ENCODE measurements at places on chromosomes 7 and 10.

- DNase-seq: peak; percentile 87
Observed at GRCh38 chr10:7525314-7526016, 114.6 kb upstream of the SFMBT2 start.

- DNase-seq: no peak
Observed at GRCh38 chr7:39075210-39075609, 97.5 kb downstream of the POU6F2 start.

DNA sequence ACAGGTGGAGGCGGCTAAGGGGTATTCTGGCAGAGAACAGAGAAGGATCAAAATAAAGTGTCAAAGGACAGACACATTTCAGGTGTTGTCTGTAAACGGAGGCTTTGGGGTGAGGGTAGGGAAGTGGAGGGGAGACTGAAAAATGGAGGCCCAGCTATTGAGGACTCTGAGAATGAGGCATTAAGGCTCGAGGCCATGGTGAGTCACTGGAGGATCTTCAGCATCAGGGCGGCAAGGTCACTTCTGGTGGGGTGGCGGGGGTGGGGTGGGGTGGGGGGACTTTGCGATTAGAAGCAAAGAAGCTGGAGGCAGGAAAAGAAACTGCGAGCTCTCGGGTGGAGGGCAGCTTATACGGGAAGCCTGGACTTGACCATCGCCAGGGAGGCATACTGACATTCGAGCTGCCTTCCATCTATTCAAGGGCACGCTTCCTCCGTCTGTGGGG is 58.4 kb upstream of the PCGF5 start:
- DNase-seq: peak; percentile 28

- DNase-seq: no peak
Observed at GRCh38 chr7:36310897-36311296, 78.8 kb upstream of the ANLN start.

- no peak for DNase-seq
Observed at GRCh38 chr10:350981-351501, 215.8 kb downstream of the ZMYND11 start.

- DNase-seq: no peak
Observed at GRCh38 chr7:143408686-143409561, at the start of gene EPHA1. EPHA1 (minus strand) TSS chr7:143408856; CDS start chr7:143408805, 51 bp downstream.

- no peak for DNase-seq
Observed at GRCh38 chr10:3195286-3195685, 22.7 kb upstream of the PITRM1 start.

DNA sequence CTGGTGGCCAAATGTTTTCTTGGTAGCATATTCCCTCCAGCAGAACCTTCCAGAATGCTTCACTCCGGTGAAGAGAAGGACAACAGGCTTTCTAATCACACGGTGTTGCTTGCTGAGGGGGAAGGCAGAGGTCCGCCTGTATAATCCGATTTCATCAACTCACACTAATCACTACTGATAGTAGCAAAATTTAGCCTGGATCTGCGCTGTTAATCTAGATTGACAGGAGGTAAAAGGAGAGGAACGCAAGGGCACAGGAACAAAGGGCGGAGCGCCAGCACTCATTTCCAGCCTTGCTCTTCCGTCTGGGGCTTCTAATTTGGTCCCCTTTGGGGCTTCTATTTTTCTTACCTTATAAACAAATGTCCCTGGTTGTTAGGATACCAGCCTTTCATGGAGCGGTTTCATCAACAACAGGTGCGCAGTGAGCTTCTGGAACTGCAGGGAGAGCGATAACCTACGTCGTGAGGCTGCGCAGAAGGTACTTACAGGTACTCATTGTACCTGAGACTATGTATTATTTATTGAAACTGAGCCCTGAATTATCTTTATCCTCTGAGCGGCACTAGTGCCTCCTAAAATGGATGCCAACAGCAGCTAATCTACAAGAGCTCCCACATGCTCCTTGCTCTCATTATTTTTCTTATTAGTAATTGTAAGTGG is 150.6 kb downstream of the CACNB2 start:
- no peak for DNase-seq

GRCh38 chr7:154424350-154424749 is 372.2 kb downstream of the DPP6 start:
- no peak for DNase-seq

DNA sequence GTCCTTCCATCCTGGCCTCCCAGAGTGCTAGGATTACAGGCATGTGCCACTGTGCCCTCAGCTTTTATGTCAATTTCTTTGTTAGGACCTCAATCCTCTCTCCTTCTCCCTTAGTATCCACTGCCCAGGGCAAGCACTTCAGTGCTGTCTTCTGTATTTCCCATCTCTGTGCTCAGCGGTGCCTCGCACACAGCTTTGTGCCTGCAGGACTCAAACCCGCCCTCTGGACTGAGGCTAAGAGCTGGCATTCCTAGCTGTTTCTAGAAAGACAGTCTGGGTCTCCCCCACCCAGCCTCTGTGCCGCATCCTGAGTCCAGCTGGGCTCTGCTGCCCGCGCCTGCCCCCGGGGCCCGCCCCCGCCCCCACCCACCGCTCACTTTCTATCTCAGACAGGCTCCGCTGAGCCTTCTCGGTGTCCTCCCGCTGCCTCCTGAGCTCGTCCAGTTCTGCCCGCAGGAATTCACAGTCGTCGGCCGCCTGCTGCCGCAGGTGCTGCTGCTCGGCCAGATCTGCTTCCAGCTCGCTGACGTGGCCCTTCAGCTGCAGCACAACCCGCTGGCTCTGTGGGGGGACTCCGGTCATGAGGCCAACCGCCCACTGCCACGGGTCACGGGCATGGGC is 67.3 kb downstream of the SPDYE5 start:
- no peak for DNase-seq

GRCh38 chr10:71517298-71518169 is 120.8 kb downstream of the CDH23 start:
- no peak for DNase-seq

- DNase-seq: peak; percentile 32
Observed at GRCh38 chr10:133421336-133422222, 2.8 kb downstream of the SPRN start.

- DNase-seq: no peak
Observed at GRCh38 chr7:46071076-46071475, 150.0 kb upstream of the IGFBP3 start.

- DNase-seq: no peak
Observed at GRCh38 chr10:113480851-113481502, 71.9 kb upstream of the HABP2 start.

DNA sequence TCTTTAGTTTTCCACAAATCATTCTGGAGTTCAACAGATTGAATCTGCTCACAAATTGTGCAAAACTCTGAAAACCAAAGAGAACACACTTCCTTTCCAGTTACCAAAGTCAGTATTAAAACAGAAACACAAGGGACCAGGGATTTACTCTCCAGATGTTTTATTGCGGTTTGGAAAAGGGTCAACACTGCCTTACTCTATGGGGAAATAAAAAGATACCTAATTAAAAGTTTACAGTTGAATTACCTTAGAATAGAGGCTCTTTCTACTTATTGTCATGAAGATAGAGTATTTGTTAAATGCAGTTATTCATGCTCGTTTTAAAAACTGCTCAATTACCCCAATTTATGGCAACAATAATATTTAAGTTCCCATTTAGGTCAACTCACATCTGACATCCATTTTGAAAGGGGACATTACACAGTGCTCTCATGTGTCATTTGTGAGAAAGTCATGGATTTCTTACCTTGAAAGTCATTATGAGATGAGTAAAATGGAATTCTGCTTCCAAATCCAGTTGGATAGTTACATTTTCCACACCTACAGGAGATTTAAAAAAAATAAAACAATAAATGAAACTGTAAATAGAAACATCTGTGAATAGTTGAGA is 8.4 kb downstream of the LAMB1 start:
- DNase-seq: no peak

DNA sequence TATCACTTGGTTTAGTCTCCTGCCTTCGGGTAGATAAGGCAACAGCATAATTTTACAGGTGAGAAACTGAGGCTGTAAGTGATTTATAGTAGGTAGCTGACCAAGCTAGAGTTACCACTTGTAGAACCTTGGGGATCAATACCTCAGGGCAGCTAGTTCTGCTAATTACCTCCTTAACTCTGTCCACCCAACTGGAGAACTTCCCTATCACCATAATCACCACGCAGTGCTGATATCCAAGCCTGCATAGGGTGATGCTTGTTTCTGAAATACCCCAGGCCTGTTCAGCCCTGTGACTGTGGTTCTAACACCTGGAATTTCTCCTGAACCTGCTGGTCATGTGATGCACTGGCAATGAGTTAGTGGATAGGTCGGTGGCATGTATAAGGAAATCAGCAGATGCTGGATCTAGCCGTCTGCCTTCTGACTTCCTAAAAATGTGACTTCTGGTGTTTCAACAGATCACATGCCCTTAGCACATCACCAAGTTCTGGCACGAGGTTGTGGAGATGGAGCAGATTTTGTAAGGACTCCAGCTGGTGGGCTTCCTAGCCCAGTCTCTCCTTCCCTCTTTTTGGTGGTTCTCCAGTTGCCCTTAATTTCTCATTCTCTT is 15.3 kb downstream of the PLAU start:
- no peak for DNase-seq

- DNase-seq: no peak
Observed at GRCh38 chr7:138095972-138096935, 20.0 kb downstream of the AKR1D1 start.

- DNase-seq: no peak
Observed at GRCh38 chr10:80462981-80463741, 9.1 kb downstream of the TSPAN14 start.
